H1 (cell line): ENCODE measurements at places on chromosomes 2 and 18.

DNA sequence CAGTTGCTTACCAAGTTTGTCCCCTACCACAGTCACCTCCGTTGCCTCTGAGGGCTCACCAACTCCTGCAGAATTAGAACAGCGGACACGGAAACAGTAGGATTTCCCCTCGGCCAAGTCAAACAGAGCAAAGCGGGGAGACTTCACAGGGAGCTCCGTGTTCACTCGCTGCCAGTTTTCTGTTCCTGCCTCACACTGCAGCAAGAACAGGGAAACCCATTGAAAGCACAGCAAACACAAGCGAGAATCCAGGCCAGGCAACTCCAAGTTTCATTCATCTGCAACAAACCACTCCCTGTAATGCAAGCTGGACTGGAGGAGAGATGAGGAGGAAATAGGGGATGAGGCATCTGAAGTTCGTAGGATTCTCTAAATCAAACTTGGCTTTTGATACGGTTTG, 84.2 kb downstream of the MYOM1 start:
- DNase-seq, result no peak

DNA sequence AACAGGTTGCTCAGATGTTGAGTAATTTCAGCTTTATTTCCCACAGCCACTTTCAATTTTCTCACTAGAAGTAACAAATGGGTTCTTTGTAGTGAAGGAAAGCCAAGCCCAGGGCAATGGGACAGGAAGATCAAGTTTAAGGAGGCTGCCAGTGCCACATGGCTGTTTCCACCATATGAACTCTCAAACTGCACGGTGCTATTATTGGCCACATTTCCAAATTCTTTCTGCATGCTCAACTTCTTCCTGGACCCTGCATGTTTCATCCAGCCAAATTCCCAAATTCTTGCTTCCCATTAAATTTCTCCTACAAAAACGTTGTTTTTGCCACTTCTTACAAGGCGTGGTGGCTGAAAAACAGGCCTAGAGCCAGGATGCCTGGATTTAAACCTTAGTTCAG, 193.3 kb upstream of the SPHKAP start:
- no peak for DNase-seq

GRCh38 chr2:69608109-69608508, 35.4 kb downstream of the AAK1 start:
- no peak for DNase-seq

- no peak for DNase-seq
Measured at GRCh38 chr2:64296140-64296480, 151.9 kb upstream of the PELI1 start.

DNA sequence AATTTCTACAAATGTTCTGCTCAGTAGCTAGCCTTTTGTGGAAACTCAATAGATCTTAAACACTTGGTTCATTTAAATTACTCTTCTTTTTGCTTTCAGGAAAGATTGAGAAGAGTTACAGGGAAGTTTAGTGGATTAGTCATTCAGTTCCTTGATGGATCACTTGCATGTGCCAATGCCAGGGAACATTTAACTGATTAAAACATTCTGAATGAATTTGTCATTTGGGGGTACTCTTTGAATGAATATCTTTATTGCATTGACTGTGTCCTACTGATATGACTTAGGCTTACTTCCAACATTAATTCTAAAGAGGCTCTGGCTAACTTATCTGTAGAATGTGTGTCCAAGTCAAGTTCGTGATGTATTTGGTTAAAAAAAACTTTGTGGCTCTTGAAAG, 199.8 kb downstream of the PLCL1 start:
- no peak for DNase-seq

DNA sequence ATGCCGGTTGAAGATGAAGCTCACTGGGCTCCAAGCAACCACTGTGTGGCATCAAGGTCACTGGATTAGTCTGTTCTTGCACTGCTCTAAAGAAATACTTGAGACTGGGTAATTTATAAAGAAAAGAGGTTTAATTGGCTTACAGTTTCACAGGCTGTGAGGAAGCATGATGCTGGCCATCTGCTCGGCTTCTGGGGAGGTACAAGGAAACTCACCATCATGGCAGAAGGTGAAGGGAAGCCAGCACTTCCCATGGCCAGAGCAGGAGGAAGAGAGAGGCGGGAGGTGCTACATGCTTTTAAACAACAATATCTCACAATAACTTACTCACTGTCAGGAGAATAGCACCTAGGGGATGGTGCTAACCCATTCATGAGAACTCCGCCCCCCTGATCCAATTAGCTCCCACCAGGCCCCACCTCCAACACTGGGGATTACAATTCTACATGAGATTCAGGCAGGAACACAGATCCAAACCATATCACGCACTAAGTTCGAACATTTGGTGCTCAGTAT, 109.7 kb upstream of the MGAT5 start:
- DNase-seq, result no peak

DNA sequence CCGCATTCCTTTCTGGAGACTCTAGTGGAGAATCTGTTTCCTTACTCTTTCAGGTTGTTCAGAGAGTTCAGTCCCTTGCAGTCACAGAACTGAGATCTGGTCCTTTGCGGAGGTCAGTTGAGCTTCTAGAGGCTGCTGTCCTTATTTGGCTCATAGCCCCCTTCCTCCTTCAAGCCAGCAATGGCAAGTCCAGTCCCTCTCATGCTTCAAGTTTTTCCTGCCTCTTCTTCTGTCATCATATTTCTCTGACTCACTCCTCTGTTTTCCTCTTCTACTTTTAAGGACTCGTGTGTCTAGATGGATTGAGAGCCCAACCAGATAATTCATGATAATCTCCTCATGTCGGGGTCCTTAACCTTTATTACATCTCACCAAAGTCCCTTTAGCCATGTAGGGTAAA, 173.5 kb upstream of the FOSL2 start:
- DNase-seq, result no peak

DNA sequence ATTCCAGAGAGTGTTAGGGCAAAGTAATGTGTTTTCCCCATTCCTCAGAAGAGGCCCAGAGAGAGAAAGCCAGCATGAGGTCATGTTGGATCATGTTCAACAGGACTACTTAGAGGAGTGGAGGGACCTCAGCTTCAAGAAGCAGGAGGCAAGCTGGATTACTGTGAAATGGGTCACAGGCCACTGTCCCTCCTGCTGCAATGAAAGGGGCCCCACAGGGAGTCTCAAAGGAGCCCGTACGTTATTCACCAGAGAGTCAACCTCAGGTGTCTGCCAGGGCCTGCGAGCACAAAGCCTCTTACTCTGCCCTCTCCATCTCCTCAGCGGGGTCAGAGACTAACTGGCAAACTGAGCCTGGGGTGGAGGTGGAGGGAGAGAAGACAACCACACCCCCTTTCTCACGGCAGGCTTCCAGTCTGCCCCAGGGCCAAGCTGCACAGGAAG, 27.2 kb upstream of the ACYP2 start:
- no peak for DNase-seq

DNA sequence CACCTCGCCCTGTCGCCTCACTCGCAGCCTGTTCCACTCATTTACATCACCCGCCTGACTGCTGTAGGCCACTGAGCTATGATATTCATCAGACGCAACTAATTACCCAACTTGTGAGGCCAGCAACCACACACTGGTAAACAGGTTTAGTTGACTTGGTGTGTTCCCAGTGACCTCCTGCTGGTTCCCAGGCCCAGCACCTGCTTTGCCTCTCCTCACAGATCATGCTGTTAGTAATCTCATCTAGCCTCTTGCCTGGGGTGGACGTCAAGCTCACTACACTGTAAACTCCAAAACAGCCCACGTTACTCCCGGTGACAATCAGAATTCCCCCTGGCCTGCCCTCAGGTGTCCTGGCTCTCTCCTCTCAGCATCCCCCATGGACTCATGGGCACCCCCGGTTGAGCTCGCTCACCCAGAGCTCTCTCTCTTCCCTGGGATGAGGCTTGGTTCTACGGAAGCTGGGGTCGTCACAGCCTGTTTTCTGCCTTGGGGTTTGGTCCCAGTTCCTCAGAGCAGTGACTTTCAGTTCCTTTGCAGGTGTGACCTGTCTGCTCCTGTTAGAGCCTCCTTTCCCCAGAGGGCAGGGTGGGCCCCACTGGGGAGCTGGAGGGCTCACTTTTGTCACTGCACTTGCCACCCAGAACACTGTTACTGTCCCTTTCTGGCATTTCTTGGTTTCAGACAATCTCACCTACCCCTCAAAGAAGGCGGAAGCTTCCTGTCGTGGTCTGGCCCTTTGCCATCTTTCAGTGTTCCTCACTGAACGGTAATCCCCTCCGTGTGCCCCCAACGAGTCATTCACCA, 40.3 kb downstream of the INPP5D start:
- DNase-seq, result no peak
